ENCODE measurements at places on chromosomes 3 and 15.

DNA sequence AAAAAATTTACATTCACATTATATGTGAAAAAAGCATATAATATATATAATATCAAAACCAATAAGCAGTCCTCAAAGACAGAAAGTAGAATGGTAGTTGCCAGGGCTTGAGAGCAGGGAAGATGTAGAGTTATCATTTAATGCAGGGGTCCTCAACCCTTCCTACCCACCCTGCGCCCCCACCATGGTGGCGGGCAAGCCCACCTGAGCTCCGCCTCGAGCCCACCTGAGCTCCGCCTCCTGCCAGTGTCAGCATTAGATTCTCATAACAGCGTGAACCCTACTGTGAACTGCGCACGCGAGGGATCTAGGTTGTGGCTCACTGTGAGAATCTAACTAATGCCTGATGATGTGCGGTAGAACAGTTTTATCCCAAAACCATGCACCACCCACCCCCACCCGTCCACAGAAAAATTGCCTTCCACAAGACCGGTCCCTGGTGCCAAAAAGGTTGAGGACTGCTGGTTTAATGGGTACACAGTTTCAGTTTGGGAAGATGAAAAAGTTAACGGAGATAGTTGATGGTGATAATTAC, 3.0 kb downstream of the TRIM59 start:
- DNase-seq = no peak

- no peak for DNase-seq
These were observed 9.9 kb downstream of the FAM3D start for GRCh38 chr3:58656631-58657030.

- no peak for DNase-seq
These were observed 271.2 kb downstream of the PTPRG start for GRCh38 chr3:61832375-61833229.

GRCh38 chr3:167978071-167978470, 117.7 kb downstream of the GOLIM4 start:
- DNase-seq = no peak

DNA sequence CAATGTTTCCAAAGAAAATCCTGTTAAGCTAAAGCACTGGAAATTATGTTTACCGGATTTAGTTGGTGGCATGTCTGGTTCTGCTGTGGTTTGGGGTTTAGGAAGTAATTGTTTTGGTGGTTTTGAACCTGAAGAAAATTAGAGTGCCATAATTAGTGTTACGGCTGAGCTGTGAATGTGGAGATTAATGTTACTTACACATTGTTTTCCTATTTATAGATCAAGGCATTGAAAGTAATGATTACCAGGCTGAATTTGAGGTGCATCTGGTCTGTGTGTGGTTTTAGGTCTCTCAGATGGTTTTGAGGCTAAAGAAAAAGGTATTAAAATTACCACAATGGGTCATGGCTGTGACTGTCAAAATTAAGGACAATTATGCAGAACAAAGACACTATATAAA, 128.9 kb downstream of the TFG start:
- no peak for DNase-seq

- DNase-seq = no peak
These were observed 10.2 kb upstream of the CA12 start for GRCh38 chr15:63391669-63392360.

DNA sequence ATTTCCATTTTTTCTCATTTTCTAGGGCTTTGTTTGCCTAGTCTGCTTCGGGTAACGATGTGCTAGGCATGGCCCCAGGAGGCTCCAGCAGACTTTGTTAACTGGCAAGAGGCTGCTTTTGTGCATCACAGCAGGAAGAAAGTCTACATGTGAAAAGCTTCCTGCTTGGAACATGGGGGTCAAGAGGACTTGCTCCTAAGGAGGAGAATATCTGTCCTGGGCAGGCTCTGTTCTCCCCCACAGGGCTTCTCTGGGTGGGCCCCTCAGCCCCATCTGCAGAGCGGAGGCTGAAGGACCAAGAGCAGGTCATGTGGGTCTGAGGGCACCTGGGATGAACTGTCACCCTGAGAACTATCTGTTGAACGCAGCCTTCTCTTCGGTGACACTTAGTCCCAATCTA, 94.7 kb downstream of the CCNL1 start:
- DNase-seq = no peak

GRCh38 chr3:177358091-177358976, 161.1 kb upstream of the TBL1XR1 start:
- peak; percentile 53 for DNase-seq
